Activated T-cell treated with anti-CD3 and anti-CD28 coated beads for 1 hour (primary cell): ENCODE measurements at places on chromosomes 16 and 17.
A peak's percentile ranks its signal among the peaks of the same experiment; 100 is the strongest.

DNA sequence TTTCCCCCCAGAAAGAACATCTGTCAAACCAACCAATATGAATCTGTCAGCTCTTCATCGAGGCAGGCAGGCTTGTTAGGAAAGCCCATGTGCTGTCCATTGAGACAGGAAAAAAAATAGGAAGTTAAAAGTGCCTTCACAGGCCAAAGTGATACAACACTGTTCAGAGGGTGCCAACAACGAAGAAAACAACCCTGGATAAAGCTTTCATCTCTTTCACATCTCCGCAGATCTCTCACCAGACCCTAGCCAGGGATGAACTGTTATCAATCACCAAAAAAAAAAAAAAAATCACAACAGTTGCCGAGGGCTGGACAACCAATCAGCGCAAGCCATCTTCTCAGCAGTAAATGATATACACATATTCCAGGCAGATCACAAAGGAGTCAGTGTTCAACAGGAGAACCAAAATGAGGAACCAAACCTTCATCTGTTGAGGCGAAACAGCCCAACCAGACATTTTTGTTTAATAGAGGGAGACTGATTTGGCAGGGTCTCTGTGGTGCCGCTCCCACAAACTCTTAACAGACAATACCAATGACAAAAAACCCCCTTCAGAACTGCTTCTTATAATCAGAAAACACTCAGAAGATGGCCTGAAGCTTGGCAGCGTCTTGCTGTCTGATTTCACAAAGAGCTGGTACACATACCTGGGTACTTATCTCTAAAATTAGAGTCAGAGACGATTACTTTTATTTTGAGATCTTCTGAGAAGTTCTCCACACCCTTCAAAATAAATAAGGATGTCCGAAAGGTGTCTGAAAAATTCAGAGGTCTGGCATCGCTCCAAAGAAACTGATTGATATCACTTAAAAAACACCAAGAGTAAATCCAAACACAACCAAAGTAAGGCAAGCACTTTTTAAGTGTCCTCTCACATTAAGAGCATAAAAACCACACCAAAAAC is 1.8 kb downstream of the MAP3K14 start:
- DNase-seq: no peak

GRCh38 chr17:72421128-72422092 is 300.6 kb downstream of the SOX9 start:
- no peak for DNase-seq

GRCh38 chr17:58572846-58573245 is 58.4 kb upstream of the MTMR4 start:
- DNase-seq: no peak

DNA sequence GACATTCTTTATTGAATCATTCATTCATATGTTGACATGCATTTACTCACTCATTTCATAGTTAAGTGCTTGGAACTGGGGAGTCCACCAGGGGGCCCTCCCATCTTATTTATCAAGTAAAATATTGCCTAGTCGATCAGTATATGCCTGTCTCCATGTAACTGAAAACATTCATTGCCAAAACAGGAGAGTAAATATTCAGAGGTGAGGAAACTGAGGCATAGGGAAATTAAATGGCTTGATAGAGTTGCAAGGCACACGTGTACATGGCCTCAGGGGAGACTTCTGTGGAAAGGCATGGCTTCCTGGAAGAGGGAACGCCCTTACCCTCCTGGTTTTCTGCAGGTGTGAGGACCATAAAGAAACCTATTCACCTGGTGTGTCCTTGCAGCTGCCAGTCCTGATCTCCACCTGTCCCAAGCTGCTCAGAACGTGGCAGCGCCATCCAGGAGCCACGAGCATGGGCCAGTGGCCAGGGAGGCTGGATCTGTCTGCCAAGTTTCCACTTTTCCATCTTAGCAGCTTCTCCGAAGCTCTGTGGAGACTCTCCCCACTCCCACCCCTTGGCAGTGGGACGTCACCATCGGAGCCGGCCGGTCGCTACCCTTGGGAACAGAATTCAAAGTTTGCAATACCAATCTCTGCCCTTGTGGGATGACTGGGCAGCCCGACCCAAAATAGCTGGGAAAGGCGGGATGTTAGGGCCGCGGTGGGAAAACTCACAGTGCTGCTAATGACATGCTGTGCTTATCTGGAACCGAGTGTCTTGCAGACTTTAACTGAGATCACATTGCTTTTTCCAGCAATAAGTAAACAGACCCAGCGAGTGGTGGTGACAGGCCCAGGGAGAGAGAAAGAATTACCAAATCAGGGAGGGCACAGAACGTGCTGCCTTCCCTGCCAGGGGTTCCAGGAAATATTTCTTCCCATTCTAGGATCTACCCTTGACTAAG is 4.1 kb upstream of the C1QTNF1 start:
- DNase-seq: peak; percentile 37

- no peak for DNase-seq
Measured at GRCh38 chr17:9421525-9421924, 154.1 kb downstream of the STX8 start.

GRCh38 chr16:62130101-62130500 is 93.9 kb upstream of the CDH8 start:
- DNase-seq: no peak

- DNase-seq: no peak
Measured at GRCh38 chr17:81865733-81866439, 5.3 kb downstream of the ARHGDIA start.

DNA sequence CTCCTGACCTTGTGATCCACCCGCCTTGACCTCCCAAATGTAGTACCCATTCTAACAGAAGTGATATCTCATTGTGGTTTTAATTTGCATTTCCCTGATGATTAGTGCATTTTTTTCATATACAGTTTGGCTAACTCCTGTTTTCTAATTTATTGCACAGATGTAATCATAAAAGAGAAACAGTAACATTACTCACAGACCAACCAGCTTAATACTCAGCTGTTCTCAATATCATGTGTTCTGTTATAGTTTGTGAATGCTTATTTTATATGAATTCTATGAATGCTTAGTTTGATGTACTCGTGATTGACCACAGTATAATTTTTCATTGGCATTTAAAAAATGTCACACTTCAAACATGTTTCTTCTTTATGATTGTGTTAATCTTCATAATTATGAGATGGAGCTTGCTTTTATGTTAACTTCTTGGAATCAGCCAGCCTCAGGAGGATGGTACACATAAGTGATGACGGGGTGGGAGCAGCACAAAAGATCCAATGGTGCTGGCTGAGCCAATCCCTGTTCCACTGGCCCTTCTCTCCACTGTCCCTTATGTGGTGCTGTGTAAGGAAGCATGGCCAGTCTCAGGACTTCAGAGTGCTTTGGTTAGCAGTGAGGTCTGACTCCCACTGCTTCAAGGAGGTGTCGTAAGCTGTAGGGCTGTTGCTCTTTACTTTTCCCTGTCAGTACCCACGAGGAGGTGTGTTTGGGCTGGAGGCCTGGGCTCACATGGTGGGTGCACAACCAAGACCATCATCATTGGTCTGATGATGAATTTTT is 191.0 kb downstream of the SPECC1 start:
- DNase-seq: no peak

GRCh38 chr16:15502041-15502725 is 67.8 kb downstream of the BMERB1 start:
- DNase-seq: no peak

- DNase-seq: no peak
Measured at GRCh38 chr17:30341703-30342249, 7.9 kb upstream of the TMIGD1 start.

DNA sequence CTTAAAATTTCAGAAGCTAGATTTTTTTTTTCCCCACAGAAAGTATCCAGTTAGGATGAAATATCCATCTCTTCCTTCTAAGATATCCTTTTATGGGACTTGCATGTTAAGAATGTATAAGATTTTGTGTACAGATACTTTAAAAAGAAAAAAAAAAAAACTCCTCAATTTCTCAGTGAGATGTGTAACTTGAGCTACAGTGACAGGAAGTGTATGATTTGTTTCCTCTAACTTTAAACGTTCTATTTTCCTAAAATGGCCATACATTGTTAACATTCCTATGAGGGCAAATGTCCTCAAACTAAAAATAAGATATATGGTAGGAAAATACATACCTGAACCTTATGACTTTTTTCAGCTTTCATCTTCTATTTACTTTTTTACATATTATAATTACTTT is 8.9 kb downstream of the FBXO47 start:
- no peak for DNase-seq

DNA sequence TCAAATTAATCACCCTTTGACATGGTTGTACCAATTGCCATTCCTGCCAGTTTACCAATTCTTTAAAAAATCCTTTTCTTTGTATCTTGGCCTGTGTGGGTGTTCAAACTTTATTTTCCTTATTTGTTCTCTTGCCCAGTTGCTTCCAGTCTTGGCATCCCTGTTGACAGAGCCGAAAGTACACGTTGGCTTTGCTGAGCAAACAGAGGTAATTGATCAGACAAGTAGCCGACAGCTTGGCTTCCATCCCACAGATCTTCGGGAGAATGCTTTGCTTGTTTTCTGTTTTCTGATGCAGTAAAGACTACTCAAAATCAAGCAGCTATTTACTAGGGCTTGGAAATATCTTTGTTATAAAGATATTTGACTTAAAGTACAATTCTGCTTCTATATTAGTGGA is 506.8 kb upstream of the SALL1 start:
- no peak for DNase-seq

- DNase-seq: no peak
Measured at GRCh38 chr17:44033861-44034408, 19.2 kb upstream of the TMEM101 start.

GRCh38 chr17:78618264-78619066 is 41.3 kb upstream of the DNAH17 start:
- DNase-seq: no peak

GRCh38 chr16:81216114-81216513 is 22.4 kb upstream of the BCO1 start:
- no peak for DNase-seq

DNA sequence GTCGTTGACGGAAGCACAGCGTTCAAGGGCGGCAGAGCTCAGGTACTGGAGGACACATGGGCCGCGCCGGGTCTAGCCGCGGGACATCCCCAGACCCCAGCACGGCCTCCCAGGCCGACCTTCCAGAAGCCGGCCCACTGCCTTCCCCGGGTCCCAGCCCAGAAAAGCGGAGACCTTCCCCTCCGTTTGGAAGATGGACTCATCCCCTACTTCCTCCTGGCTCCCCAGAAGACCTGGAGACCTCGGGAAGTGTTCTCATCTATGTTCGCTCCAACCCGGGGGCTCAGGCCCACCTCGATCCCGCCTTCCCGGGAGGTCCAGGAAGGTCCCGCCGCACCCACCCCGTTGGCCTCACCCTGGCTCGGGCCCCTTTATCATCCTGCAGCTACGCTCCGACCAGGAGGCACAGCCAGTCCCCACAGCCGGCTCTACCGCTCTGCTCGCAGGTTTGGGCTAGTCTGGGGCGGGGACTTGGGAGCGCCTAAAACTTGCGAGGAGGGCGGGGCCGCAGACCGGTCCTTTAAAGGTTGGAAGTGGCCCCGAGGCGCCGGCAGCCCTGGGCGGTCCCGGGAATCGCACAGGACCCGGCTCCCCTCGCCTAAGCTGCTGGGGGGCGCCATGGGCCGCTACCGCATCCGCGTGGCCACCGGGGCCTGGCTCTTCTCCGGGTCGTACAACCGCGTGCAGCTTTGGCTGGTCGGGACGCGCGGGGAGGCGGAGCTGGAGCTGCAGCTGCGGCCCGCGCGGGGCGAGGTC is at the start of gene ALOX12:
Gene ALOX12 (plus strand): TSS at position 550 of the 756 bp plus-strand sequence. CDS start 69 bp downstream, at position 619.
- no peak for DNase-seq

DNA sequence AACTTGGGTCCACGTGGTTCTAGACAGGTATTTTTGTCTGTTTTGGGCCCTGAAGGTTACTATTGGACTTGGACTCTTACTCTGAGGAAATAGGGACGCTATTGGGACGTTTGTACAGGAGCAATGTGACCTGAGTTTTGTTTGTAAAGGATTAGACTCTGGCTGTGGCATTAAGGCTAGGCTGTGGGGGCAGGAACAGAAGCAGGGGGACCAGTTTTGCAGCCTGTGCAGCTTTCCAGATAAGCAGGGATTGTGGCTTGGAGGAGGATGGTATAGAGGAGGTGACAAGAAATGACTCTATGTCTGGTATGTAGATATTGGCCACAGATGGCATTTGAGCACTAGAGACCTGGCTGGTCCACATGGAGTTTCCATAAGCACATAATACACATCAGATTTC is 12.8 kb downstream of the NOD2 start:
- no peak for DNase-seq

GRCh38 chr17:8243827-8244226 is 4.0 kb downstream of the CTC1 start:
- no peak for DNase-seq

DNA sequence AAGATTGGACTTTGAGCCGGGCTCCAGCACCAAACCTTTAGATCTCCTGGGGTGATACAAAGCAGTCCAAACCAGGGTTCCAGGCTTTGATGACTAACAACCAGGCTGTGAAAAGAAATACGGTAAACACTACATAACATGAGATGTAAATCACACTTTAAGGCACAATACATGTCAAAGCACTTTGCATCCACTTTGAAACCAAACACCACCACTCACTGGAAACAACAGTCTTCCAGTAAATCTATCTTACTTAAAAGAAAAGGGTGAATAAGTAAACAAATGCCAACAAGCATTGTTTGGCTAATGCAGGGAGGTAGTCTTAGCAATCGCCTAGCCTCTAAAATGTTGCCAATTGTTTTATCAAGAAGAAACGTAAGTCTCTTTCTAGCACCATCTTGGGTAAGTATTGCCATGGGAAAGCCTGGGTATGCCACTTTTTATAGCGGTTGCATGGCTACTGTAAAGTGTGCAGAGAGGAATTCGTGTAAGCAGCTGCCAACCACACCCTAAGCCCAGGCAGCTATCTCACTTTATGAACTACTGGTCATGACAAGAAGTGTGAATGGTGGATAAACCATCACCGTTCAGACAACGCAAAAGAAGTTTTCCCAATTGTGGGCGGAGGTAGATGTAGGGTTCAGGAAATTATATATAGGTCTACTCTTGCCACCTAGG is 267.4 kb upstream of the PSMD7 start:
- no peak for DNase-seq

GRCh38 chr17:58325289-58325726 is 3.3 kb downstream of the TSPOAP1 start:
- DNase-seq: no peak

- DNase-seq: no peak
Measured at GRCh38 chr17:80876950-80877728, 114.5 kb upstream of the CHMP6 start.

DNA sequence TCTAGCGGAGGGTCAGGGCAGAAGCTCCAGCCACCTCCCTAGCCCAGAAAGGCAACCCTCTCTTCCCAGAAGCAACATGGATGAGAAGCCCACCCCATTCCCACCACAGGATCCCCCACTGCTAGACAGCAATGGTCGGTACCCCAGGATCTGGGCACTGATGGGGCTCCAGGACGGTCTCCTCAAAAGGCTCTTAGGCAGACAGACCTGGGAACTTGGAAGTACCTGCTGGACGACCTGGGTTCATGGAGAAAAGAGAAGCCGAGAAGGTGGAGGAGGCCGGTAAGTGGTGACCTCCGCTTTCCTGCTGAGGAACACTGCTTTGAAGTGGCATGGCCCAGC is 96.6 kb downstream of the TBC1D16 start:
- no peak for DNase-seq

- DNase-seq: no peak
Measured at GRCh38 chr17:65293584-65294180, 156.5 kb downstream of the RGS9 start.

GRCh38 chr16:23407436-23408127 is 45.4 kb downstream of the COG7 start:
- DNase-seq: no peak
